Fibroblast of the conjunctiva (primary cell): ENCODE measurements at places on chromosomes 12 and 14.

DNA sequence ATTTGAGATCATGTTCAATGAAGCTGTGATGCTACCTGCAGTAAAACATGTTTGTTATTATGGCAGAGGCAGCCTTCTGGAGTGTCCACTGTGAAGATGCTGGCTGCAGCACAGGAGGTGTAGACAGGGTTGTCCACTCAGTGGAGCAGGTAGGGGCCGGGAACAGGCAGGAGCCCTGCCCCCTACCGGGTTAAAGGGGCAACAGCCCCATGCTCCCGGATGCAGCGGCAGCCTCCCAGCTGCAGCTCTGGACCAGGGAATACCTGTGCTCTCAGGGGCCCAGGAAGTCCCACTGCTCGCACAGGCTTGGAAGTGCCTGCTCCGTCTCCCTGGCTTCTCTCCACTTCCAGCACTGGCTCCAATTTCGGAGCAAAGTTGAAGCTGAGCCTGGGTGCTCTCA is 401.6 kb downstream of the FOXG1 start:
- no peak for DNase-seq

- DNase-seq: no peak
Observed at GRCh38 chr12:106840243-106840642, 65.8 kb downstream of the RIC8B start.

- DNase-seq: no peak
Observed at GRCh38 chr14:51430633-51431032, 190.6 kb downstream of the TMX1 start.

DNA sequence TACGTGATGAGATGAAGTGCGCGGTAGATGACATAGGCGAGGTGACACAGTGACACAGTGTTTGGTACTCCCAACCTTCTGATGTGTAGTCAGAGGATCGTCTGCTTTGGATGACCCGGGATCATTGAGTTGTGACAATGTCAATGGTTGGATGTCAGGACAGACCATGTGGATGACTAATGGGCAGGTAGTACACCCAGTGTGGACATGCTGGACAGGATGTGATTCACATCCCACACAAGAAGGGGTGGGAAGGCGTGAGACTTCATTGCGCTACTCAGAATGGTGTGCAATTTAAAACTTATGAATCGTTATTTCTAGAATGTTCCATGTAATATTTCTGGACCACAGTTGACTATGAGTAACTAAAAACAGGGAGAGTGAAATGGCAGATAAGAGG is 23.8 kb downstream of the MAP3K9 start:
- no peak for DNase-seq

DNA sequence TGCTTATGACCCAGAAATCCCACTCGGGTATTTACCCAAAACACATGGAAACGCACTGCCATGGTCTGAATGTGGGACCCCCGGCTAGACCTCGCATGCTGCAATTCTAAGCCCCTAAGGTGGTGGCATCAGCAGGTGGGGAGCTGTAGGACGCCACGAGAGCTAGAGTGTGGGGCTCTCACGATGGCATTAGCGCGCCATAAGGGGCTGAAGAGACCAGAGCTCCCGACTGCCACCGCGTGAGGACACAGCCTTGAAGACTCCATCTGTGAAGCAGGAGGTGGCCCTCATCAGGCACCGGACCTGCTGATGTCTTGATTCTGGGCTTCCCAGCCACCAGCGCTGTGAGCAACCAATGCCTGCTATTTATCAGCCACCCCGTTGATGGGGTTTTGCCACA is 40.3 kb downstream of the RIMBP2 start:
- no peak for DNase-seq

DNA sequence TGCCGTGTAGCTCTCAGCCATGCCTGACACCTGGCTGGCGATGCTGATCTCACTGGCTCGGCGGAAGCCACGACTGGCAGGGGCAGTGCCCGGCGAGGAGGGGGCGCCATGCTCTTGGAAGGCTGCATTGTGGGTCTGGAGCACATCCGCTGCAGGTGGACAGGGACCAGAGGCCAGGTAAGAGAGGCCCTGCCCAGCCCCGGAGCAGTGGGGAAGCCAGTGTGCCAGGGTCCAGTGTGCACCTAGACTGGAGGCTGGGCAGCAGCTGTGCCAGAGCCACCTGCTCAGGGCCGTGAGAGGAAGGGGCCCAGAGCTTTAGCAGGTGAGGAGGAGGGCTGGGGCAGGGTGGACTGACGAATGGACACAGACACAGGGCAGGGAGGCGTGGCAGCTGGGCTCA is 10.1 kb downstream of the ARL6IP4 start:
- no peak for DNase-seq

- no peak for DNase-seq
Observed at GRCh38 chr12:52217223-52217622, 15.8 kb upstream of the KRT7 start.

GRCh38 chr12:4700621-4701026 is 19.6 kb upstream of the GALNT8 start:
- DNase-seq: no peak

DNA sequence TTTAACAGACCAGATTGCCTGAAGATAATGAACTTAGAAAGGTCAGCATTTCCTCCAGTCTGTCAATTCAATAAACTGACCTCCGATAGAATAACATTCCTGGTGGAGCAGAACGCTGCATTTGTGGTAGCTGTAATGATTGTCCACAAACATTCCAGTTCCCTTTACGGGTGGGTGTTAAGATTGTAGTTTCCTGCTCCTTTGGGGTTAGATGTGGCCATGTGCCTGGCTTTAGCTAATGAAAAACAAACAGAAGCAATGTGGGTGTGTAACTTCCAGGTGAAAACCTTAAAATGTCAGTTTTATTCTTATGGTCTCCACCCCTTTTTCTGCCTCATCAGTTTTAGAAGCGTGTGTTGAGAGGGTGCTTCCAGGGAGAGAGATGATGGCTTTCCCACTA is 217.3 kb upstream of the CRY1 start:
- no peak for DNase-seq

DNA sequence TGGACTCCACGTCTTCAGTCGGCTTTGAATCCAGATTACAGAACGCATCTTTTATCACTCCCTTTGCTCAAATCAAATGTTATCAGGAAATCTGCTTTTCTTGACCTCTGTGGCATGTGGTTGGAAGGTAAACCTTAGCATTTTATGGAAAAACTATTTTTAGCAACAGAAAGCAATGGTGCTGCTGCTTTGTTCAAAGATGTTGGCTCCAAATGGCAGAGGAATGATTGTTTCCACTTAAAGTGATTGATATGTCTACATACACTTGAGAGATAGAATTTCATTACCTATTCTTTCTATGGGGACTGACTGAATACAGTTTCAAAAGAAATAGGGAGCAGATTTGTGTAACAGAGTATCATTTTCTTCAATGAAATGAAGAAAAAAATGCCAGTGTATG is 761.2 kb downstream of the NOVA1 start:
- no peak for DNase-seq

DNA sequence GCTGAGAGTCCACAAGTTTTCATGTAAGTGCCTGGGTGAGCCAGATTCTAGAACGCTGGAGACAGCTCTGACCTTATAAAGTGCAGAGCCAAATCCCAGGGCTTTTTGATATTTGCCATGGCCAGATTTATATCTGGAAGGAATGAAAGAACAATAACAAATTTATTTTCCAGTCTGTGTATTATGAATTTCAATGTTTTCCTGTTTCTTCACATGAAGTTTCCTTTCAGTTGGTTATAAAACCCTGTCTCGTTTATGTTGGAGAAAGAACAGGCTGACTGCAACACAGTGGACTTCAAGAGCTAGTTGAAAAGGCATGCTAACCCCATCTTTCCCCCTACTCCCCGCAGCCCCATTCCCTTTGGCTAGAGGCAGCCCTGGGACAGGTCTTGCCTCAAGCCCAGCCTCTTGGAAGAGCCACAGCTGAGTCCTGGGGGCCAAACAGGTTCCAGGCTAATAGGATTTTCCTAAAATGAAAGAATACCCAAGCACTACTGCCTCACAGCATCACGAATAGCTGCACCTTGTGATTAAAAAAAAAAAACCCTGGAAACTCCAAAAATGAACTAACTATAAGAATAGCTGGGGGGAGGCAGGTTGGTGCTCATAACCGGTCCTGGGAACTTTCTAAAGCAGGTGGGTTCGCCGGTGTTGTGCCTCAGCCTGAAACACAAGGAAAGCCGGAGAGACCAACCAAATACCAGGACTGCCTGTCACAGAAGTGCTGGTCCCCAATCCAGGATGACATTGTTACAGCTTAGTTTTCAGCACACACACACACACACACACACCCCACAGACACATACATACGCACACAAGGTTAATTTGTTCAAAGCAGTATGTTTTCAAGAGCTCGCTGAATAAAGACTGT is 1.5 kb downstream of the FBLN5 start:
- no peak for DNase-seq

DNA sequence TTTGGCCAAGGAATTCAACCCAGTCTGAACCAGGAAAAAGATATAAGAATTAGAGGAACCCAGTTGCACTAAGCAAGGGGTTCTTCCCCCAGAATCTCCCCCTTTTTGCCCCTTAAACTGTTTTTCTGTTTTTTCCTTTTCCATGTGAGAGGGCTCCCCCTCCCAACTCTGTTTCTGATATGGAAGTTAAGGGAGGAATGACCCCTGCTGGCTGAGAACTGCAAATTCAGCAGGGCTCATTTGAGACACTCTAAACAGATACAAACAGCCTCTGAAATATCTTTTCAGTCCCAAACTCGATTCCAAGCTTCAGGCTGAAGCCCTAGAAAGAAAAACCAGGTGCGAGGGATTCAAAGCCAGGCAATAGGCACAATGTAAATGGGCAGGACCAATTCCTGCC is 132.7 kb downstream of the SLC41A2 start:
- DNase-seq: no peak

- DNase-seq: no peak
Observed at GRCh38 chr12:82954572-82954971, 267.9 kb downstream of the TMTC2 start.

- DNase-seq: no peak
Observed at GRCh38 chr14:68658943-68659931, 133.6 kb downstream of the ZFP36L1 start.

- no peak for DNase-seq
Observed at GRCh38 chr12:93358058-93358457, 19.7 kb upstream of the NUDT4 start.

DNA sequence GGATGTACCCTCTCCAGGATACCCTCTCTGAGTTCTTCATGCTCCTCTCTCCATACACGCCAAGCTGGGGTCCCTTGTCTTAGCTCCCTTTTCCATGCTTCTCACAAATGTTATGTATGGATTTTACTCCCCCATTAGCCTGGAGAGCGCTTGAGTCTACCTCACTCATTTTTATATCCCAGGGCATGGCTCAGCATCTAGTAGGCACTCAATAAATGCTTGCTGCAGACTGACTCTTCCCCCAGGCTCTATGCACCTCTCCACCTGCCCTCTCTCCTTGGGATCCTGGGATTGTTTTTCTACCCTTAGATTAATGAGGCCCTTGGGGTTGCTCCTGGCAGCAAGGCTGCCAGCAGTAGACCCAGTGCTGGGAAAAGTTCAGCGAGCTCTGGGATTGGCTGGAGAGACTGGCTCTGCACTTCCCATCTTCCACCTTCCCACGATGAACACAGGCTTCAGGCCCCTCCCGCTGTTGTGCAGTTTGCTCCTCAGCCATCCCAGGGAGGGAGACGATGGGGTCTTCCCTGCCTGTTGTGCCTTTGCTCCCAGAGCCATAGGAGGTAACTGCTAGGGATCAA is 2.2 kb downstream of the NRIP2 start:
- no peak for DNase-seq

DNA sequence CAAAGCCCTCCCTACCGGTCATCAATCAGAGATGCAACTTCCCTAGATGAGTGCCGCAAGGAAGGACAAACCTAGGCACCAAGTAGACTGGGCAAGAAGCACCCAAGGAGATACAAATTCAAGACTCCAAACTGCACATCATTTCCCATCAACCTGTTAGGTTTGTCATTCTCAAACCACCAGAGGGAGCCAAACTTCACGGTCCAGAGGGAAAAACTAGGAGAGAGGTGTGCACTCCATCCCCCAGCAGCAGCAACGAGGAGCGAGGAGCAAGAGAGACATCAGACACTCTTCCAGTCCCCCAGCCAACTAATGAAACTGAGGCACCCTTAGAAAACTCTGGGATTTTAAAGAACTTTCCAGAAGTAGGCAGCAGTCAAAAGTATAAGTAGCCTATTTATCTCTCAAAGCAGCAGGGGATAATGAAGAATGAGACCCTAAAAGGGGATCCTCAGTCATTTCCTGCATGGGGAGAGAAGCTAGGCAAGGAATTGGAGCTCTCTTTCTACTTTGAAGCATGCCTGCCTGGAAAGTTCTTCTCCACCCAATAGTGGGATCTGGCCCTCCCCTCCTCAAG is 37.0 kb upstream of the NT5DC3 start:
- peak; percentile 43 for DNase-seq

- no peak for DNase-seq
Observed at GRCh38 chr14:29668201-29668600, 259.4 kb downstream of the PRKD1 start.

- DNase-seq: no peak
Observed at GRCh38 chr12:27208414-27208750, 35.7 kb upstream of the STK38L start.

- DNase-seq: no peak
Observed at GRCh38 chr12:12686472-12686871, 9.5 kb downstream of the GPR19 start.

DNA sequence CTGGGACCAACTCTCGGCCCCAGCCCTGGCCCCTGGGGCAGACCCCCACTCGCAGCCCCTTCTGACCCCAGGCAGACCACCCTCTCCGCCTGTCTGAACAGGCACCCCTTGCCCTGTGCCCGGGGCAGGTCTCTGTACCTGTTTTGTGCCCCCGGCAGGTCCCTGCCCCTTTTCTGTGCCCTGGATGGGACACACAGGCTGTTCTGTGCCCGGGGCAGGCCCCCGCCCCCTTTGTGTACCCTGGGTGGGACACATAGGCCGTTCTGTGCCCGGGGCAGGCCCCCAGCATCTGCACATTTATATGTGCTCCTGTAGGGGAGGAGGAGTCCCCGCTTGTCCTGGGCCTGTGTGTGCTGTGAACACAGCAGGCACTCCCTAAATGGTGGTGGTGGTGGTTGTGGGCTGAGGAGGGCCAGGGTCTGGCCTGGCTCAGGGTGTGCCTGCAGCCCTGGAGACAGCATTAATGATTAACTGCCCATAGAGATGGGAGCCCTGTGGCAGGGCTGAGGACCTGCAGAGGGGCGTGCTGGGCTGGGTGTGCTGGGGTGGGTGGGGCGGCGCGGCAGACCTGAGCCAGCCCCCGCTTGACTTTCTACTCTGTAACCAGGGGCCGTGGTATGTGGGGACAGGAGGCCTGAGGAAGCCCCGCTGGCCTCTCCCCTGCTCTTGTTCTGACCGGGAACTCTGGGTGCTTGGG is 3.7 kb downstream of the FBRSL1 start:
- no peak for DNase-seq

DNA sequence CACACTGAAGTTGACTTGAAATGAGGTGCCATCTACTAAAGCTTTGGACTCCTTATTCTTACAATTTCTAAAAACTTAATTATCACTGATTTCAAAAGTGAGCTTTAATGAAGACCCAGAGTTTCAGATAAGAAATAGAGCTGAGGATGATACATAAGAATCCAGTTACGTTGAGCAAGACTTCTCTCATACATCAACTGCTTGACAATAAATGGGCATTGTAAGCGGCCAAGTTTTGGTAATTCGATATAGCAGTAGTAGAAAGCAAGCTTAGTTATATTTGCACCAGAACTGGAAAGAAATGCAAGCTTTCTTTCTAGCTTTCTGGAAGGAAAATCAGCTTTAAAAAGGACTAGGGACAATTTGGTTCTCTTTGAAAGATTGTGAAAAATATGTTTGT is 1359.6 kb downstream of the FSCB start:
- peak; percentile 2 for DNase-seq
